Stimulated activated CD8-positive, alpha-beta memory T cell treated with anti-CD3 and anti-CD28 coated beads, Interleukin-4, amount 100 ng/mL, for 1 hour (primary cell): ENCODE measurements at places on chromosomes 7 and 10.

GRCh38 chr7:106108991-106109390 is 3.1 kb downstream of the SYPL1 start:
- no peak for DNase-seq

DNA sequence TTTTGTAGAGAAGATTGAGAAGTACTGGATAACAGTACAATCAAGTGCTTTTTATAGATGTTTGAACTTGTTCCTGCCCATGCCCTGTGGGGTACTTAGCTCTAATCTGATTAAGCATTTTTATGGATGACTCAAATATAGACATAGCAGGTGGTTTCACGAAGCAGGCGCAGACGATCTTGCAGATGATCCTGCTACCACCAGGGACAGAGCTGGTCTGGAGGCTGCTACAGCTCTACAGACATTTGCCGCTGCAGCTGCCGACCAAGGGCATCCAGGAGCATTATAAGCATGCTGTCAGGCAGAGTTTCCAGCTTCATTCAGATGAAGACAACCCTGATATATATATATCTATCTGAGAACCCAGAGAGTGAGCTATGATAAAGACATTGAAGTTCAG is 650.4 kb downstream of the NXPH1 start:
- no peak for DNase-seq

DNA sequence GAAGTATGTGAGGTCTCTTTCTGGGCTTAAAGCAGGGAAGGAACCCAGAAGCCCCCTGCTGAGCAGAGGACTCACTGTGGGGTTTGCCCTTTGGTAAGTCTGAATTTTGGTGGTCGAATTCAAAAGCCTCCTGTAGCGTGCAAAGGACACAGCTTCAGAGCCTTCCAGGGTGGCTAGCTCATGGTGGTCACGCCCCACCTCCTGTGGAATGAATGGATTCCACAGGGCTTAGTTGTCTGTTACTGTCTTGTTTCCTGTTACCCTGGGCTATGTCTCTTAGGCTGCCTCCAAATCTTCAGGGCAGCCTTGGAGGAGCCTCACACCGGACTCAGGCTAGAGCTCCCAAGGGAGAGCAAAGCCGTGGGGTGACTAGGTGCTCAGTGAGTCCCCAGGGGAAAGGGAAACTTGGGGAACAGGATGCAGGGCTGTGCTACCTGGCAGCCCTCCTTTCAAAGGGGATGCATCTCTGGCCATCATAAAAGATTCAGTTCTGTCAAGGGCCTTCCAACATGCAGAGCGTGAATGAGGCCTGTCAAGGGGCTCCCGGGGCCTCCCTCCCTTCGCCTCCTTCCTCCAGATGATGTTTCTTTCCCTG is 211.7 kb downstream of the CCSER2 start:
- no peak for DNase-seq

DNA sequence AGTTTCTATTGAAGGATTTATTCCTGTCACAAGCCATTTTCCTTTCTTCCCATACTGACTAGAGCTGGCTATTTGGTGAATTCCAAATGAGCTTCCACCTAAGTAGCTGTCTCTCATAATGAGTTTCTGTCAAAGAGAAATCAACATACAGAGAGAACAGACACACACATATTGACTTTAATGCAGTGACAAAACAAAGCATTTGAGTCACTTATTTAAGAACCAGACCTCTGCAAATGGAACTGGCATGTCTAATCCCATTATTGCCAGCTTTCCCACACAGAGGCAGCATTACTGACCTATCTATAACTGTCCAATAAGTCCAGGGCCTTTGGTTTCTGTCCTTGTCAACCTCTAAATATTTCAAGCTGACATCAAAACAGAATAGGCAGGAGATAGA is 179.3 kb upstream of the CSTF2T start:
- DNase-seq: no peak
